Kidney tubule cell (primary cell): ENCODE measurements at places on chromosomes 12 and 14.

GRCh38 chr14:21748869-21749303 lies 75.3 kb upstream of the OR4E1 start:
- peak; percentile 47 for DNase-seq

DNA sequence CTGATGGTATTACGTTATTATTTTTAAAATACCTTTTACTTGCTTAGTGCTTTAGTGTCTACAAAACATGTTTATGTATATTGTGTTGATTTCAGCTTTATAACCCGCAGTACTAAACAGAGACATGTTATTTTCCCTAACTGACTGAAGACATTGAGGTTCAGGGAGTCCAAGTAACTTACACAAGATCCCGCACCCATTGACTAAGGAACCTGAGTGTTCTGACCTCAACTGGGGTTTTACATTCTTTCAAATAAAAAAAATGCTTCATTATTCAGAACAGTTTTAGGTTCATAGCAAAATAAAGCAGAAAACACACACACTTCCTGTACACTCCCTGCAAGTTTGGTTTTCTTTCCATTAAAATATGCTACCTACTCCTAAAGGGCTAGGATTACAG lies 60.4 kb upstream of the METAP2 start:
- DNase-seq = no peak

DNA sequence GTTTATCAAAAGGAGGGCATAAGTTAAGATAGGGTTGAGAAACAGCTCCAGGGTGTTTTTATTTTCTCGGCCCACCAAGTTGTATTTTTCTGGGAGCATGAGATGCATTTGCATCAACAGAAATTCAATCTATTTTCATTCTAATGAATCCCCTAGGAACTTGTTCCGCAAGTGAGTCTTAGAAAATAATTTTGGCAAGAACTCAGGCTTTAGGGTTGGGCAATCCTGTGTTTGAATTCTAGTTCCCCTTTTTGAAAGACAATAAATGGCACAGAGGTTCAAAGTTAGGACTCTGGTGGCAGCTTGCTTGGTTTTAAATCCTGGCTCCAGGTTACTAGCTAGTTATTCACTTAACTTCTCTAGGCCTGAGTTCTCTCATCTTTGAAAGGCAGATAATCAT lies 23.7 kb downstream of the SLC5A8 start:
- DNase-seq = no peak

DNA sequence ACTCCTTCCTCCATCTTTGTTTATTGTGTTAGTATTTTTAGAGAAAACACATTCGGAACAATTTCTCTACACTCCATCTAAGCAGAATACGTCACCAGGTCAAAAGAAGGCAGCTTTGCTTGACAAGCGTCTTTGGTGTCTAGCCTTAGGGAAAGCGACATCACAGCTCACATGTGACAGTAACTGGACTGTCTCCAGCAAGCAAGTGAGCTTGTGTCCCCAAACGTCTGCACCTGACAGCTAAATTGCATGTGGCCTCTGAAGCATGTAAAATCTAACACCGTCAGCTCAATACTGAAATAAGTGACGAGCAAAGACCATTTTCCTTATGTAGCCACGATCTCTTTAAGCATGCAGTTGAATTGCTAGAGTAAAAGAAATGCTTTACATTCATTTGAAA lies 509.8 kb downstream of the GLT1D1 start:
- DNase-seq = no peak

DNA sequence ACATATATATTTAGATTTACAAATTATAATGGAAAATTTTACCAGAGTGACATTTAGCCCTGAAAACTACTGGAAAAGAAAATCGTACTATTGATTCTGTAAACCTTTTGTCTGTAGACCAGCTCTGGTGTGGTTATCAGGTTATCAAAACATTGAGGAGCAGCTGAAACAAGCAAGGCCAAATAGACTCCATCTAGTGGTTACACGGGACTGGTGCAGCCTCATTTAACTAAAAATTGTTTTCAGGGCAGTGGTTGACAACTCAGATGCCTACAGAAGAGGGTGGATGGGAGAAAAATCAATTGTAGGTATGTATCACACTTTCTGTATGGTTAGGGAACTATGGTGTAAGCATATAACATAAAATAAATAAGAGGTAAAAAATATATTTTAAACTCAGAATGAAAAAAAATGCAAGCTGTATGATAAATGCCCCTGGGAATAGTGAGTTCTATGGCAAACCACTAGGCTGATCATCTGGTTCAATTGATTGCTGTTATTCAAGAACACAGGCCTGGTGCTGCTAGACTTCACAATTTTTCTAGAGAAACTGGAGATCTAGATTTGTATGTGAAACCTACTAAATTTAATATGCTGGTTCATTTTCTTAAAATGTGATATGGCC lies 51.2 kb downstream of the ACSS3 start:
- peak; percentile 58 for DNase-seq

- DNase-seq = no peak
Observed at GRCh38 chr12:90076851-90077319, 368.2 kb upstream of the ATP2B1 start.

- DNase-seq = peak; percentile 84
Observed at GRCh38 chr12:81502912-81503695, 256.0 kb downstream of the PPFIA2 start.

DNA sequence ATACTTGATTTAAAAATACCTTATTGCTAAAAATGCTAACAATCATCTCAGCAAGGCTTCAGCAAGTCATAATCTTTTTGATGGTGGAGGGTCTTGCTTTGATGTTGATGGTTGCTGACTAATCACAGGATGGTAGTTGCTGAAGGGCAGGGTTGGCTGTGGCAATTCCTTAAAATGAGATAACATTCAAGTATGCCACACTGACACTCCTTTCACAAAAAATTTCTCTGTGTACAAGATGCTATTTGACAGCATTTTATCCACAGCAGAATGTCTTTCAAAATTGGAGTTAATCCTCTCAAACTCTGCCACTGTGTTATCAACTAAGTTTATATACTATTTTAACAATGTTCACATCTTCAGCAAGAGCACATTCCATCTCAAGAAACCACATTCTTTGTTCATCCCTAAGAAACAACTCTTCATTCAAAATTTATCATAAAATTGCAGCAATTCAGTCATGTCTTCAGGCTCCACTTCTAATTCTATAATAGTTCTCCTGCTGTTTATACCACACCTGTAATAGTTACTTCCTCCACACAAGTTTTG lies 16.1 kb downstream of the SCAF11 start:
- DNase-seq = no peak

- no peak for DNase-seq
Observed at GRCh38 chr12:132488127-132489077, 1.5 kb upstream of the FBRSL1 start.

GRCh38 chr12:9109213-9109522 lies 6.6 kb downstream of the A2M start:
- DNase-seq = no peak

DNA sequence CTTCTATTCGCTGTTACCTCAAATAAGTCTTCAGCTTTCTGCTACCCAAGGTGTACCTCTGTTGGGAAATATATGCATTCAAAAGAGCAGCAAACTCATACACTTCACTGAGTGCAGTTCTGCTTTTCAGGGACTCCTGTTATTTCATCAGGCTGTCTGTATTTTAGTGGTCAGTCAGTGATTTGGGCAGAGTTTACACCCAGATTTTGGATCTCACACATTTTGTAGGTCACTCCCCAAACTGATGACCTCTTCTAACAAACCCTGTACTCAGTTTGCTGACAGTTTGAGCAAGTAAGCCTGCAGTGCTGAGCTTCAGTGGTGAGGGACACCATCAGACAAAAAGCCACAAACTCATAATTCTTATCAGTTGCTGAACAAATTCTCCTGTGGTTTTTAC lies 8.2 kb upstream of the WASHC4 start:
- DNase-seq = no peak

DNA sequence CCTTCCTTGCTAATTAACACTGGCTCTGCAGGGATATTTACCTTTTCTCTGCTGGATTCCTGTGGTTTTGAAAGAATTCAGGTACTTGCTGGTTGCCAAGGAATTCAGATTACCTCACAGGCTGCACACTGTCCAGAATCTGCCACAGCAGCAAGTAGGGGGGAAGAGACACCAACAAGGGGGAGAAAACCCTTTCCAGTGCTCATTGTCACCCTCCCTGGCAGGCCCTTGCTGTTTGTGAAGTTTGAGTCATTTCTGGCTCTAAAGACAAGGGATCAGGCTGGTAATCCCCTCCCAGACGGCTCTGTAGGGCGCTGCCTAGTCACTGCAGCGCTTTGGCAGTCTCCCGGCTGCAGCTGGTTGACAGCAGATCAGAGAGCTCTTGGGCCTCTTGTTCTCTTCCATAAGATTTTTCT lies 50.8 kb downstream of the TTLL5 start:
- DNase-seq = peak; percentile 99

- peak; percentile 62 for DNase-seq
Observed at GRCh38 chr14:78162202-78162601, 8.0 kb upstream of the NRXN3 start.

- peak; percentile 57 for DNase-seq
Observed at GRCh38 chr12:22687361-22688076, 62.5 kb downstream of the ETNK1 start.

GRCh38 chr14:56193347-56193746 lies 75.1 kb downstream of the PELI2 start:
- DNase-seq = no peak

GRCh38 chr12:65649126-65649525 lies 175.2 kb upstream of the HMGA2 start:
- peak; percentile 99 for DNase-seq

GRCh38 chr14:79949906-79950305 lies 261.4 kb downstream of the DIO2 start:
- DNase-seq = no peak

DNA sequence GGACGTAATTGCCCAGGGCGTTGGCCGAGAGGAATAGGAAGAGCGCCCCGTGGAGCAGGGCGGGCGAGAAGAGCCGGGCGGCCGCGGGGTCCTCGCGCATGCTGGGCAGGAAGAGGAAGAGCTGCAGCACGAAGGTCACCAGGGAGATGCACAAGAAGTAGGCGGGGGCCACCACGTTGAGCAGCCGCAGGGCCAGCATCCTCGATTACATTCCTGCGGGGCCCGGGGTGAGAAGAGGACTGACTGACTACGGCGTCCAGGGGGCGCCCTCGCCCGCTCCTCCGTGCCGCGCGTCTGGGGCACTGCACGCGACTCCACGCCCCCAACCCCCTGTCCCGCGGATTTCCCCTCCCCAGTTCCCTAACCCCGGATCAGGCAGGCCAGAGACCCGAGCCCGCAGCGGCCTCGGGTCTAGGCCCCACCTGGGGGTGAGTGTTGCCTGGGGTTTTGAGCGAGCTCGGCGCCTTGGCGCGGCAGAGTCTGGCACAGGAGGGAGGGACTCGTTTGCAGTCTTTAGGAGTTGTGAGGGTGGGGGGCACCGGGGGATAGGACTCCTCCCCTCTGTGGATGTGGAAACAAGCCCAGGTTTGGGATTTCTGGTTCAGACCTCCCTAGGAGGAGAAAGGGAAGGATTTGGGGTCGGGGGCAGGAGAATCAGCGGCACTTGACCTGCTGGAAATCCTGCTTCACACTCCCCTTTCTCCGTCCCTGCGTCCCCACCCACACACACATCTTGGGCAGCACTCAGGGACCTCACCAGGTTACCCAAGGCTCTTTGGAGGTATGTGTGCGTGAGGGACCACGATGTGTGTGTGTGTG lies 1.8 kb downstream of the ZDHHC22 start:
- DNase-seq = peak; percentile 39

GRCh38 chr12:106132175-106133135 lies 6.3 kb downstream of the NUAK1 start:
- DNase-seq = peak; percentile 30

- no peak for DNase-seq
Observed at GRCh38 chr12:8905546-8905945, 8.8 kb upstream of the PHC1 start.

DNA sequence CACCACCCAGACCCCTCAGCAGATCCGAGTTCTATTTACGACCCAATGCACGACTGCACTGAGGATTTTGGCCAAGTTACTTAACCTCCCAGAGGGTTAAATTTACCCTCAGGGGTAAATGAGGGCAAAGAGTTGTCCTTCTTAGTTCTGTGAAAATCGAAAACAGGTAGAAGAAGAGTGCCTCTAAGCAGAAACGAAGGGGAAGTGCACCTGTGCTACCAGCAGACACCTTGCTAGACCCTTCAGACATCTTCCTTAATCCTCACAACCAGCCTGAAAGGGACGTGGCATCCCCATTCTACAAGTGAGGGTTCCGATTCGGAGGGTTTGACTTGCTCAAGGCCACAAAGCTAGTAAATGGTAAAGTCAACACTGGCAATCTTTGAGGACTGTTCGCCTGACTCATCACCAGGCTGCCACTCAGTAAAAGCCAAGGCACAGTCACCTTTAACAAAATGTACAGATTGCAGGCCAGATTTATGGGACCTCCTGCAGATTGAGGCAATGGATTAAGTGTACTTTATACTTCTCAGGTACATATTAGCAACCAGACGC lies 1.6 kb downstream of the GSG1 start:
- peak; percentile 72 for DNase-seq

GRCh38 chr12:71671816-71672215 lies 7.7 kb downstream of the THAP2 start:
- DNase-seq = no peak

DNA sequence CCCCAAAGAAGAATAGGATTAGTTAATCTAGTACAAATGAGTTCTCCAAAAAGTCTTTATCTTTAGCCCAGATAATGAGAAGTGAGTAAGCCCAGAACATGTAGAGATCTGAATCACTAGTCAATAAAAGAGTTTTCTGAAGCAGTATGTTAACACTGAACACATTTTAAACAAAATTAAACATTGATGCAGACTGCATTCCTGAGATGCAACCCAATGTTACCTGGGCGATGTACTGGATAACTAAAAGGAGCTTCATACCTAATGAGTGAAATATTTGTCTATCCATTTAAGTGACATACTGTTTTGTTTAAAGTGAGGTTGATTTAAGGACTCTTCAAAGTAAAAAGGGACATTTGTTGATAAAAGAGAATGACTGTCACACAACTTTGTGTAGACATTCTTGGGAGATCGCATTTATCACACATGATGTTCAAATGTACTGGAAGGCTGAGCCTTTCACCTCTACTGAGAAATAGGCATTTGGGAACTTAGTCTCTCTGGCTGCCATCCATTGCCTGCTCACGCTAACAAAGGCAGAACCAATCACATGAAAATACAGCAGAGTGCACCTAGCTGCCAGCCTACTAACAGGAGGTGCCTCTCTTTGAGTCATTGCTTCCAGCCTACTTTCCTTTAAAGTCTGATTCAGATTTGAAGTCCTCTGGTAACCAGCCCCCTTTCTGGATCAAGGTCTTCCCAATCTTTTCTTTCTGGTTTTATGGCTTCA lies 287.7 kb downstream of the BTG1 start:
- DNase-seq = peak; percentile 79

- no peak for DNase-seq
Observed at GRCh38 chr12:45575823-45576475, 153.6 kb upstream of the ARID2 start.

GRCh38 chr14:22598896-22599244 lies 770 bp downstream of the ABHD4 start:
- peak; percentile 60 for DNase-seq

GRCh38 chr12:116672010-116672409 lies 65.9 kb downstream of the SPRING1 start:
- no peak for DNase-seq

GRCh38 chr12:87439990-87440827 lies 589.0 kb downstream of the C12orf50 start:
- peak; percentile 99 for DNase-seq

- peak; percentile 64 for DNase-seq
Observed at GRCh38 chr12:83473408-83474095, 786.8 kb downstream of the TMTC2 start.
